ENCODE measurements at places on chromosomes 12 and 14.

- DNase-seq: no peak
Measured at GRCh38 chr14:100142073-100143040, 17.1 kb downstream of the DEGS2 start.

DNA sequence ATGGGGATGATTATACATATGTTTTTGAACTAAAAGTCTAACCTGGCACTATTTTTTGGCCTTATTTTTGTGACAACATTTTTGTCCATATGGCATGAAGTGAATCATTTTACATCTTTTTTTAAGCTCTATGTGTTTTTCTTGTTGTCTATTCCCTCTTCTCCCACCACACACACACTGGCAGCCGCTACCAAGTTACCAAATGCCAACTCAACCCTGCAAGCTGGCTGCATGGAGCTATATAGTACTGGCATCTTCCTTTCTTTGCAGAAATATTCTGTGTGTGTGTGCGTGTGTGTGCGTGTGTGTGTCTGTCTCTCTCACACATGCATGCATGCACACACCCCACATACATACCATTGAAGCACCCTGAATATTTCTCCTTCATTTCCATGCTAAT, 278.9 kb upstream of the SOX5 start:
- DNase-seq: no peak

DNA sequence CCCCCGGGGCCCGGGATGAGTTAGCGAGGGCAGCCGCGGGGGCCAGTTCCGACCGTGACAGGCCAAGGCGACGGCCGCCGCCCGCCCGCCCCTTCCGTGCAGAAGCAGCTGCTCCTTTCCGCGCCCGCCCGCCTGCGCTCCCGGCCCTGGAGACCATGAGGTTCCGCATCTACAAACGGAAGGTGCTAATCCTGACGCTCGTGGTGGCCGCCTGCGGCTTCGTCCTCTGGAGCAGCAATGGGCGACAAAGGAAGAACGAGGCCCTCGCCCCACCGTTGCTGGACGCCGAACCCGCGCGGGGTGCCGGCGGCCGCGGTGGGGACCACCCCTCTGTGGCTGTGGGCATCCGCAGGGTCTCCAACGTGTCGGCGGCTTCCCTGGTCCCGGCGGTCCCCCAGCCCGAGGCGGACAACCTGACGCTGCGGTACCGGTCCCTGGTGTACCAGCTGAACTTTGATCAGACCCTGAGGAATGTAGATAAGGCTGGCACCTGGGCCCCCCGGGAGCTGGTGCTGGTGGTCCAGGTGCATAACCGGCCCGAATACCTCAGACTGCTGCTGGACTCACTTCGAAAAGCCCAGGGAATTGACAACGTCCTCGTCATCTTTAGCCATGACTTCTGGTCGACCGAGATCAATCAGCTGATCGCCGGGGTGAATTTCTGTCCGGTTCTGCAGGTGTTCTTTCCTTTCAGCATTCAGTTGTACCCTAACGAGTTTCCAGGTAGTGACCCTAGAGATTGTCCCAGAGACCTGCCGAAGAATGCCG, 699 bp downstream of the MGAT2 start:
- DNase-seq: no peak

GRCh38 chr12:114681116-114681871, 2.7 kb downstream of the TBX3 start:
- DNase-seq: no peak
